ENCODE measurements at places on chromosomes 16 and 17. TPM values are rescaled to one million over a fixed set of nuclear protein-coding genes. Genes with fewer than 3 reads are reported as not detected.

ASPA gene
- 0.36 TPM for total RNA-seq

BCL7C gene
- total RNA-seq: 33.3 TPM

OR1E1 gene
- not detected for total RNA-seq

ITGAD gene
- total RNA-seq: not detected

ARL2BP gene
- 85.8 TPM for total RNA-seq

FAM83G gene
- total RNA-seq: 11.6 TPM

XYLT2 gene
- total RNA-seq: 40.5 TPM

KRTAP4-4 gene
- not detected for total RNA-seq

ITGB3 gene
- total RNA-seq: 39.8 TPM

TBC1D28 gene
- total RNA-seq: not detected

C1QTNF8 gene
- total RNA-seq: not detected

MMP15 gene
- 7.7 TPM for total RNA-seq
